ENCODE measurements at places on chromosomes 5 and 9. TPM values are rescaled to one million over a fixed set of nuclear protein-coding genes. Genes with fewer than 3 reads are reported as not detected.

Gene GAPT
- total RNA-seq, result not detected

Gene CDO1
- total RNA-seq, result not detected

Gene PCDHAC1
- total RNA-seq, result 1.7 TPM

Gene DNM1
- total RNA-seq, result 0.77 TPM

Gene SLC36A3
- not detected for total RNA-seq

Gene ANKRD18B
- 6.0 TPM for total RNA-seq

Gene FOXD1
- total RNA-seq, result 2.3 TPM

Gene KCTD16
- total RNA-seq, result under 0.01 TPM

Gene GSN
- 420 TPM for total RNA-seq

Gene RAB3C
- not detected for total RNA-seq

Gene SLC22A5
- total RNA-seq, result 7.1 TPM

Gene ANKRD34B
- not detected for total RNA-seq

Gene SH3GL2
- total RNA-seq, result under 0.01 TPM

Gene TUSC1
- 20.5 TPM for total RNA-seq

Gene MAMDC2
- 0.53 TPM for total RNA-seq

Gene OGN
- not detected for total RNA-seq

Gene GPX3
- total RNA-seq, result 79.0 TPM

Gene TEX48
- not detected for total RNA-seq

Gene ENHO
- total RNA-seq, result 0.13 TPM

Gene NR6A1
- 2.9 TPM for total RNA-seq

Gene UGT3A2
- total RNA-seq, result not detected

Gene KCNV2
- total RNA-seq, result not detected

Gene FAM120A
- total RNA-seq, result 69.0 TPM

Gene ZNF782
- total RNA-seq, result 2.1 TPM

Gene SOHLH1
- total RNA-seq, result not detected

Gene FBP1
- total RNA-seq, result not detected

Gene PCDHGA11
- total RNA-seq, result 3.2 TPM

Gene ANKRD31
- 0.26 TPM for total RNA-seq

Gene ANKRD18A
- total RNA-seq, result 1.6 TPM

Gene ADAMTS16
- not detected for total RNA-seq

Gene LMNB1
- 2.6 TPM for total RNA-seq

Gene IL4
- not detected for total RNA-seq

Gene PRRX2
- not detected for total RNA-seq

Gene TICAM2
- total RNA-seq, result 0.38 TPM

Gene ASPN
- total RNA-seq, result not detected

Gene OLFML2A
- total RNA-seq, result 6.3 TPM

Gene UQCRQ
- total RNA-seq, result 78.2 TPM

Gene LHFPL2
- total RNA-seq, result 32.4 TPM

Measured in bronchial epithelial cell (primary cell).